ENCODE measurements at places on chromosomes 3 and 15.

- peak; percentile 91 for DNase-seq
These were observed 8.7 kb downstream of the BTD start for GRCh38 chr3:15610082-15610759.

DNA sequence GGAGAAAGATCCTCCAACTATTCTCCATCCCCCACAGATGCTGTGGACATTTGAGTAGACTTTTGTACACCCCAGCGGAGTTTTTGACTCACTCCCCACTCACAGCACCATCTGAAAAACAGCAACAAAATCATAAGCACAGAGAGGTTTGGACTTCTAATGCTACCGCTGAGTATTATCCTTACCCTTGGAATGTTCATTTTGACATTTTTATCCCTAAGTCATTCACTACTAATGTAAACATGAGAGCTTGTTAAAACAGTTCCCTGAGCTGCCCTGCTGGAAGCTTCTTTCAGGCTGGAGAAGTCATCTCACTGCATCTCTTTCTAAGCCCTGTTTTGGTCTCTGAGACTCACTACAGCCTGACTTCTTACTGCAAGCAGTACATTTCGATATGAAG, 1045.9 kb downstream of the MCTP2 start:
- no peak for DNase-seq

DNA sequence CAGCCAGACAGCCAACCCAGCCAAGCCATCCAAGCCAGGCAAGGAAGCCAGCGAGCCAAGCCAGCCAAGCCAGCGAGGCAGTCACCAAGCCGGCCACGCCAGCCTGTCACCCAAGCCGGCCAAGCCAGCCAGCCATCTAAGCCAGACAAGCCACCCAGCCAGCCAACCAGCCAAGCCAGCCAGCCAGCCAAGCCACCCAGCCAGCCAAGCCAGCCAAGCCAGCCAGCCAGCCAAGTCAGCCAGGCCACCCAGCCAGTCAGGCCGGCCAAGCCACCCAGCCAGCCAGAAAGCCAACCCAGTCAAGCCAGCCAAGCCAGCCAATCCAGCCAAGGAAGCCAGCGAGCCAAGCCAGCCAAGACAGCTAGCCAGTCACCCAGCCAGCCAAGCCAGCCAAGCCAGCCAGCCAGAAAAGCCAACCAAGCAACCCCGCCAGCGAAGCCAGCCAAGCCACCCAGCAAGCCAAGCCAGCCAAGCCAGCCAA, 201.2 kb downstream of the GOLGA6L6 start:
- DNase-seq: no peak

- DNase-seq: no peak
These were observed 208.8 kb upstream of the CTDSPL start for GRCh38 chr3:37652851-37653250.

GRCh38 chr3:119769394-119770149, 12.3 kb upstream of the NR1I2 start:
- DNase-seq: no peak

All from ACHN (cell line).